Cardiac fibroblast (primary cell): ENCODE measurements at places on chromosomes 4 and X.

DNA sequence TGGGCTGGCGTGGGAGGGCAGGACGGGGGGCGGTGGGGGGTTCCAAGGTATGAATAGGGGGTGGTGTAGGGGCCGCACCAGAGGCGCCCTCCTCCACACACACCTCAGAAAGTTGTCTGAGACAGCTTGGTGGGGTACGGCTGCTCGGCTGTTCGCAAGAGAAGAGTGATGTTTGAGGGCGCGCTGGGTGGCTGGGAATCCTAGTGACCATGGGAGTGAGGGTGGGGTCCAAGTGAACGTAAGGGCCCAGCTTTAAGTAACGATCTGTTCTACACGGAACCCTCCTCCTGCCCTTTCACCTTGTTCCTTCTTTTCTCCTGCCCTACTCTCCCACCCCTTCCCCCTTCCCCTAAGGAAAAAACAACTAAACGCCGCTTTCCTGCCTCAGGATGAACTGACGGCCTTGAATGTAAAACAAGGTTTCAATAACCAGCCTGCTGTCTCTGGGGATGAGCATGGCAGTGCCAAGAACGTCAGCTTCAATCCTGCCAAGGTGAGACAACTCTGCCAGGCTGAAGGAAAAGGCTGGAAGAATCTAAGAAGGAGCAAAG, 664 bp downstream of the MED12 start:
- DNase-seq = no peak

DNA sequence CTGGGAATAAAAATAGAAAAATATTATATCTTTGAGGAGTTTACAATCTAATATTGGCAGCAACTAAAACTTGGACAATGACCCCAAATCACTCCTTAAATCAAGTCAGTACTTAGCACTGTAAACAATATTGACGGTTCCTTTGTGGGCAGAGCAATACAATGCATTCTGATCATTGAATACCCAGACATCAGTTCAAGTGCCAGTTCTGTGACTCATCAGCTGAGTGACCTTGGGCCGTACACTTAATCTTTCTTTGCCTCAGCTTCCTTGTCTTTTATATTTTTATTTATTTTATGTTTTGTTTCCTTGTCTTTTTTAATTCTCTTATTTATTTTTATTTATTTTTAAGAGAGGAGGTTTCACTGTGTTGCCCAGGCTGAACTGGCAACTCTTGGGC, 112.2 kb upstream of the ANXA3 start:
- peak; percentile 6 for DNase-seq

DNA sequence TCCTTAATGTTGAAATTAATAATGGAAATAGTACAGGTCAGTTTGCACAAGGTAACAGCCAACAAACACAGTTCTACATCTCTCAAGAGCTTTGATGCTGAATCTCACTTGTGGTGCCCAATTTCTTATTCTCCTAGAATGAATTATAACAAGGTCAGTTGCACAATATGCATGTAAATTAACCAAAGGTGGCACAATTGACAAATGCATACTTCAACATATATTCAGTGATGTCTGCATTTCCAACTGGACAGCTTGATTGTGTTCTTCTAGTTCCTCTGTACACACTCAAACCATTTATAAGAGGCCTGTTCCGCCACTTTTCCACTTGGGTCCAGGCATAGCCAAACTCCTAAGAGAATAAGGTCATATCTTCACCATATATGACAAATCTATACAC, 210.3 kb upstream of the EPHA5 start:
- peak; percentile 3 for DNase-seq

- DNase-seq = no peak
Observed at GRCh38 chrX:74249963-74250362, 54.0 kb upstream of the ZCCHC13 start.

DNA sequence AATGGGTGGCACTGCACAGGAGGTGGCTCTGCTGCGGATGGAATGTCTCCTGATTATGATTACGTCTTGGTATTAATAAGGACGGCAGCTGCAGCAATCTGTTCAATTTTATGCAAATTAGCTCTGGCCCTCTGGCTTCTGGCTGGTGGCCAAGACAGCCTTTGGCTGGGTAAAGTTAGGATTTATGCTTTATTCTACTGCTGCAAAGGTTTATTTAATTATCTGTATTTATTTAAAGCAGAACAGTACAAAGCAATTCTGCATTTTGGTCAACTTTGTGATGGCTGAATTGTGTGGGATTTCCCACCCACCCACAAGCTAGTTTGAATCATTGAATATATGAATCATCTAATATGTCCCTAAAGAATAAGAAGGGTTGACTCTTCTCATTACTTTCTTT, 745.6 kb upstream of the FAM241A start:
- DNase-seq = peak; percentile 54

- DNase-seq = no peak
Observed at GRCh38 chrX:96425200-96425599, 259.4 kb upstream of the DIAPH2 start.

- no peak for DNase-seq
Observed at GRCh38 chr4:187183346-187183745, 459.7 kb upstream of the FAT1 start.

- peak; percentile 16 for DNase-seq
Observed at GRCh38 chr4:182748949-182749348, 168.2 kb downstream of the DCTD start.

DNA sequence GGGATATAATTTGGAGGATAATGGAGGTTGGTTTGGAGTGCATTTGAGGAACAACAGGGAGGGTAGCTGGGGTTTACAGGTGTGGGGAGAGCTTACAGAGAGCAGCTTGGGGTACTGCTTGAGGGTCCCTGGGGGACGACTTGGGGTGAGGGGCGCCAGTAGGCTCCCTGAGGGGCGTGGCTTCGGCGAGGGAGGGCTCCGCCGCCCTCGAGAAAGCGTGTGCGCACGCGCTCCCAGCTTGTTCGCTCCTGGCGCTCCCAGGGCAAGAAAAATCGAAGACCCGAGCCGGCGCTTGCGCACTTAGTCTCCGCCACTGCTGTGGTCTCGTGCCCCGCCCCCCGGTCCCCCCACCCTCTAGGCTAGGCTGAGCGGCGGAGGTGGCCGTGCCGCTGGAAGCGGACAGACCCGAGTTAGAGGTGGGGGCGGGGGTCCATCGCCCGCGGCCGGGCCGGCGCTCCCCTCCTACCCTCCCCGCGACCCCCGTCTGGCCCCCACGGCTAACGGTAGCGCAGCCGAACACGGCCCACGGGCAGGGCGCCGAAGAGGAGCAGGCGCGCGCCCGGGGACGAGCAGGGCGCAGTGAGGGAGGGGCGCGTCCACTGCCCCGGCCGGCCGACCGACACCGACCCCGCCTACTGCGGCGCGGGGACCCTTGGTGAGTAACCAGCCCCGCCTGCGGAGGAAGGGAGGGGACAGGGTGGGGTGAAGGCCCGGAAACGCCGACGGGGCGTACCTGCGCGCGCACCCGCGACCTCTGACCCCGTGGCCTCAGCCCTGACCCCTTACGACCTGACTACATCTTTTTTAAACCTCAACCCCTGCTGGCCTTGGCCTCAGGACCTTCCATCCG, 5.4 kb upstream of the CCDC120 start:
- peak; percentile 38 for DNase-seq

GRCh38 chr4:148735432-148736155, 293.4 kb upstream of the NR3C2 start:
- no peak for DNase-seq

- DNase-seq = no peak
Observed at GRCh38 chr4:22859318-22859717, 166.6 kb downstream of the GBA3 start.

- DNase-seq = peak; percentile 58
Observed at GRCh38 chrX:152926279-152926678, 28.4 kb downstream of the ZNF185 start.

DNA sequence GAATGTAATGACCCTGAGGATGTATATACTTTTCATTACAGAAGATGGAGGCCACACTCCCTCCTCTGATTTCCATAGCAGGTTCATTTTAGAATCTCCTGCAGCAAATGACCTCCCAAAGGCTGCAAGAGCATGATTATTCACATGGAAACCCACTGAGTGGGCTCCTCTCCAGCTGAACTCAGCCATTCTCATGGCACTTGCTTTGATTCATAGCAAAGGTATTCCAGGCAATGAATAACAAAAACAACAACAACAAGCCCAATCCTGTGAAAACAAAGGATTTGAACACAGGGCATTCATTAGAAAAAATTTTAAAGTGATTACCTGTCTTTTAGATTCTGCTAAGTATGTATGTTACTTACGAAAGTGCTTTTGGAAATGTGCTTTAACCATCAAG, 894.0 kb upstream of the FRG1 start:
- DNase-seq = peak; percentile 59

DNA sequence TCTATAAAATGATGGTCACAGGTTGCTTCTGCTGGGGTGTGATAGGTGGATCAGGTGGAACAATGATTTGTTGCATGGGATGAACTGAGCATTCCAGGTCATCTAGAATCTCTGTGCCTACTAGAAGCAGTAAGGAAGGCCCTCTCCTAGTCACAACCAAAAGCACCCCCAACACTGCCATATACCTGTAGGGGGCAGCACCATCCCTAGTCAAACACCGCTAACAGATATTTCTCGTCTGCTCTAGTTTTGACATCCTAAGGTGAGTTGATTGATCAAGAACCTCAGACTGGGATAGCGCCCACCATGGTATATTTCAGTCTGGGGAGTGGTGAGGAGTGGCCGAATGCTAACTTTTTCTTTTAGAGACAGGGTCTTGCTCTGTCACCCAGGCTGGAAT, 160.2 kb downstream of the NHS start:
- peak; percentile 56 for DNase-seq

- peak; percentile 90 for DNase-seq
Observed at GRCh38 chr4:143626134-143626911, 74.2 kb downstream of the FREM3 start.

- DNase-seq = peak; percentile 60
Observed at GRCh38 chr4:56804551-56804950, 16.9 kb downstream of the SPINK2 start.

DNA sequence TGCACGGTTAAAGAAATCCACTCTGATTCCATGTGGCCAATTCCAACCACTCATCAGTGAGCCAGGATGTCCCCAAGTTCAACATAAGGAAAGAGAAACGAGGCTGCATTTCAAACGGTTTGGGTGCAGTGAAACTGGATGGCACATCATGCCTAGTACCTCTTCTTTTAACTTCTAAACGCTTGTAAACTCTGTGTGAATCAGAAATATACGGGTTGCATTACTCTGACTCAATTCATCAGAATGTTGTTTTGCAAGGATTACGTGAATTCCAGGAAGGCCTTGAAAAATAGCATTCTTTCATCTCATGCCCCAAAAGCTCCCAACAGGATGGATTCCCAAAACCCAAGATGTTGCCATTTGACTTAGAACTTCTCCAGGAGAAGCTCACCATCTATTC, 270.4 kb downstream of the LDB2 start:
- peak; percentile 95 for DNase-seq

DNA sequence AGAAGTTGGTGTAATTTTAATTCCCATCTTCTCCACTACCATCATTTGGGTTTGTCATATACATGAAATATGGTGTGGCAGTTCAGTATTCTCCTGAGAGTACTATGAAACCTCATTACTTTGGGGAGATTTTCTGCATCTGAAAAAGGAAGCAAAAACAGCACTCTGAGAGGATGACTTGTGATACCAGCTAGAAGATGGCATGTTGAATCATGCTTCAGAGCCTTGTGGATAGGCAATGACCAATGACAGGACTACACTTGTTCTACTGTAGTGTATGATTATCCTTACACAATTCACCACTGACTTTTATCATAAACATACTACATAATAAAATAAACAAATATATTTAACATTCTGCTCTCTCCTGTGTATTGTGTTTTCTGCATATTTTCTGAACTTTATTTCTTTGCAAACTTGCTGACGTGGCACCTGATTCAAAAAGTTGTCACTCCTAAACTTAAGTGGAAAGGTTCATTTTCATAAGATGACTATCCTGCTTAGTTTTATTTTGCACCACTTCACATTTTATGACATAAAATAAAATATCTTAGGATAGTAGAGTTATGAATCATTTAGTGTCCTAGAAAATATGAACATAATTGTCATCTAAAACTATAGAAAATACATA, 991.3 kb downstream of the FSTL5 start:
- no peak for DNase-seq
